ENCODE measurements at places on chromosomes 4 and X.

DNA sequence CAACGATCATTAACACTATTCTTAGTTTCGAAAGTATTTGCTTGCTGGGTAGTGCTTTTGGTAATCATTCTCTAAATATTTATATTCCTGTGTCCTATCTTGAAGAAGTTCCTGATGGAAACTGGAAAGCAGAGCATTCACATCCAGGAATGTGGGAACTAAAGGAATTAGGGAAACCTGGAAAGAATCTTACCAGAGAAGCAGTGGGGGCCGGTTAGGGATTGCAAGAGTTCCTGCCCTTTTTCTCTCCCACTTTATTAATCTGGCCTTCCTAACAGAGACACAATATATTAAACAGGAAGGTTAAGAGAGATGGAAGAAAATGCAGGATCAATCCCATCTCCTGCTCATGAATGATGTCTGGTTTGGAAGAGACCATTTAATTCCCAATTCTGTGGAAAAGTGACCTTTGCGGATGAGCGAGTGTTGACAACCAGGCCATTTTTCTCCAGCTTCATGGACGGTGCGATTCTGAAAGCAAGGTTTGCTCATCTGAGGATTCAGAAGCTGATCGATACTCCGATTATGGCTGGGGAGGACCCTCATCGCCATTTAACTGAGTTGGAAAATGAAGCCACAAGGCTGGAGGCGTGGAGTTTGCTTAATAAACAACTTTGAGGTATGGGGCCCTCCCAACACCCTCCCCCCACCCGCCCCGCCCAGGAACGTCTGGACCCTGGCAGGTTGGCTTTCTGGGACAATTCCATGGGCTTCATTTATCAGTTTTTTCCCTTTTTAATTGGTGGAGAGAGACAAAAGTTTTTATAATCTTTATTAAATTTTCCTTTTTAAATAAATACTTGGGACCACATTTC is 52.3 kb downstream of the C4orf51 start:
- DNase-seq: no peak

GRCh38 chrX:104972737-104973136 is 247.8 kb downstream of the TEX13A start:
- DNase-seq: no peak

- DNase-seq: no peak
Measured at GRCh38 chr4:141646969-141647368, 10.6 kb downstream of the IL15 start.

- no peak for DNase-seq
Measured at GRCh38 chrX:132442691-132443090, 46.1 kb downstream of the MBNL3 start.

DNA sequence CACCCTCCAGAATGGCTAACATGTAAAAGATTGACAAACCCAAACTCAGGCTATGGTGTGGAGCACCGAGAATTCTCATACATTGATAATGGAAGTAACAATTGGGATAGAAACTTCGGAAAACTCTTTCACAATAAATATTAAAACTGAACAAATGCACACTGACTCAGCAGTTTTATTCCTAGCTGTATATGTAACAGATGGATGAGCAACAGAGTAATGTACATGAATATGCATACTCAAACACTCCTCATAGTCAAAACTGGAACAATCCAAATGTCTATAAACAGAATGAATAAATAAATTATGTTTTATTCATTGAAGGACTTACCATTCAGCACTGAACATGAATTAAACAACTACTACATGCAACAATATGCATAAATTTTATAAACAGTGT is 37.1 kb upstream of the PDE5A start:
- no peak for DNase-seq

DNA sequence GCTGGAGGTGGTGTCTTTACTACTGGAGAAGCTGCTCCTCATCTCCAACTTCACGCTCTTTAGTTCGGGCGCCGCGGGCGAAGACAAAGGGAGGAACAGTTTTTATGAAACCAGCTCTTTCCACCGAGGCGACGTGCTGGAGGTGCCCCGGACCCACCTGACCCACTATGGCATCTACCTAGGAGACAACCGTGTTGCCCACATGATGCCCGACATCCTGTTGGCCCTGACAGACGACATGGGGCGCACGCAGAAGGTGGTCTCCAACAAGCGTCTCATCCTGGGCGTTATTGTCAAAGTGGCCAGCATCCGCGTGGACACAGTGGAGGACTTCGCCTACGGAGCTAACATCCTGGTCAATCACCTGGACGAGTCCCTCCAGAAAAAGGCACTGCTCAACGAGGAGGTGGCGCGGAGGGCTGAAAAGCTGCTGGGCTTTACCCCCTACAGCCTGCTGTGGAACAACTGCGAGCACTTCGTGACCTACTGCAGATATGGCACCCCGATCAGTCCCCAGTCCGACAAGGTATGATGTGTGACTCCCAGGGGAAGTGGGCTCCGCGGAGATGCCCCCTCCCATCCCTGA is 634 bp downstream of the LRAT start:
- DNase-seq: no peak

Data from stimulated activated CD4-positive, alpha-beta T cell treated with anti-CD3 and anti-CD28 coated beads, Interleukin-15, amount 100 ng/mL, for 1 hour (primary cell).